Erythroblast (primary cell): ENCODE measurements at places on chromosomes 13 and 19.

DNA sequence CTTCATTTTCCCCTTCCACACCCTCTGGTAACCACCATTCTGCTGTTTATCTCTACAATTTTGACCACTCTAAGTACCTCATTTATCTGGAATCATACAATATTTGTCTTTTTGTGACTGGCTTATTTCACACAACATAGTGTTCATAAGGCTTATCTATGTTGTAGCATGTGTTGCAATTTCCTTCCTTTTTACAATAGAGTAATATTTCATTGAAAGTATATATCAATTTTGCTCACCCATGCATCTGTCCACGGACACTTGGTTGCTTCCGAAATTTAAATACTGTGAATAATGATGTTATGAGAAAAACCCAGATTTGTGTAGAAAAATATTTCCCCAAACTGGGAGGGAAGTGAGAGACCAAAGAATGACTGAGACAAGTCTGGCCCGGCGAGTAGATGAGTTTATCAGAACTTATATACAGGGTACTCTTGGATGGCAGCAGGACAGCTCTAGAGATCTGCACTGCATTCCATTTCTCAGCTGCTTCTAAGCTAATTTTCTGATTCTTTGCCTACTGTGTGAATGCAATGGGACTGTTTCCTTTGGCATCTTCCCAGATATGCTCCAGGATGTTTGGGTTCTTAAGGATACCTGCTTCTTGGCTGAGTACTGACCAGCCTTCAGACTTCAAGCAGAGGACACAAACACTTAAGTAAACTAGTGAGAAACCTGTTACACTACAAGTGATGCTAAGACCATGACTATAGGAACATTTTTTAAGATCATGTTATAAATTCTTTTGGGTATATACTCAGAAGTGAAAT is 834.0 kb upstream of the PCDH9 start:
- no peak for DNase-seq

DNA sequence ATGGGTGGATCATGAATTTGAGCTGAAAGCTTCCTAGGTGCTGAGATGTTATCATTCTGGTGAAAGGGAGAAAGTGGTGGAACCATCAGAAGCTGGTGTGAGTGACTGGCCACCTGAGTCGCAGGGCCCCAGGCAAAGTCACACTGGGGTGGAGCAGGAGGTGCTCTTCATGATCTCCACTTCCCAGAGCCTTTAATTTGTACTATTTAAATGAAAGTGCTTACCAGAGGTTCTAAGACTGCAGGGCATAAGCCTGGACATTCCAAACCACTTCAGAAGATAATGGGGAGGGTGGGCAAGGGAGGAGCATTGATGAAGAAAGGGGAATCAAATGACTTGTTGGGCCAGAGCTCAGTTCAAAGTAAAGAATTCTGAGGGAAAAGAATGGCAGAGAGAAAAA is 156.1 kb downstream of the RGCC start:
- no peak for DNase-seq

DNA sequence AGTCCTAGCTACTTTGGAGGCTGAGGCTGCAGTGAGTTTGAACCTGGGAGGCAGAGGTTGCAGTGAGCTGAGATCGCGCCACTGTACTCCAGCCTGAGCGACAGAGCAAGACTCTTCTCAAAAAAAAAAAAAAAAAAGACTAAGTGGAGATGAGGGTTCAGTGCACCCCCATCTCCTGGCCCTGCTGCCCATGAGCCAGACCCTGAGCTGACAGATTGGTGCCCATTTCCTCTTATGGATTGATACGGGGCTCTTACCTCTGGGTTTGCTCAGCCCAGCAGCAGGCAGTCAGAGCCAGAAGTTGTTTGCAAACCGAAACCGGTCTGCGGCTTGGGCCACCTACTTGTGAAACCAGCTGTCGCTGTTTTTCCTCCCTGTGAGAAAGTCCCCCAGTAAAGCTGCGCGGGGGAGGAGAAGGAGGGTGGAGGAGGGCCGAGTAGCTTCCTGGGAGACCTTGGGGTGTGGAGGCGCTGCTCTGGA is 36.9 kb downstream of the ARRDC2 start:
- DNase-seq: peak; percentile 52

DNA sequence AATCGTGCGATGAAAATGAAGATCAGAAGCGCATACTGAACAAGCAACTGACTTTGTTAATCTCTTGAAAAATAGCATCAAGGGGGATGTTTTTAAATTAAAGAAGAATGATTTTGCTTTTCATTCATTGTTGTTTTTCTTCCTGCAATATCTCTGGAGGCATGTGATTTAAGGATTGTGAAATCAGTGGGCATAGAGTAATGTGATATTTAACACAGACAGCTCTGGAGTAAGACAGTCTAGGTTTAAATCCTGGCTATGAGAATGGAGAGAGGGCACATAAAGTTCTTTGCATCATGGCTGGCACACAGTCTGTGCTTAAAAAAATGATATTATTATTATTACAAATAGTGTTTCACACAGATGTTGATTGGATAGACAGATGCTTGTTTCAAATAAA is 243.1 kb upstream of the NBEA start:
- DNase-seq: no peak

DNA sequence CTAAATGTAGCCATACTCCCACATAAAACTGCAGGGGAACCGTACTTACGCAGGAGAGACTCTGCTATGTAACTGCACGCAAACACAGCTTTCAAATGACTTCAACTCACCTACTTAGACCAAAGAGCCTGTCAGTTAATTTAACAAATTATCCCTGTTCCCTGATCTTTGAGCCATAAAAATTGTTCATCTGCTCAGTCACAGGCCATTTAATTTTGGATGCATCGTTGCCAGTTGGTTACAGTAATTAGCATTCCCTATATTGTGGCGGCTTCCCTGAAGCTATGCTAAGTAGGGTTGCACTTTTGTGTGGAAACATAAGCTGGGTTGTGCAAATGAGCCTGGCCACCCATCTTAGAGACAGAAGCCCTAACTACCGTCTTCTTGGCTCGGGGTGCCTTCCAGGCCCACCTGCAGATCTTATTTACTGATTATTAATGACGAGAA is 21.2 kb upstream of the OBI1 start:
- no peak for DNase-seq

DNA sequence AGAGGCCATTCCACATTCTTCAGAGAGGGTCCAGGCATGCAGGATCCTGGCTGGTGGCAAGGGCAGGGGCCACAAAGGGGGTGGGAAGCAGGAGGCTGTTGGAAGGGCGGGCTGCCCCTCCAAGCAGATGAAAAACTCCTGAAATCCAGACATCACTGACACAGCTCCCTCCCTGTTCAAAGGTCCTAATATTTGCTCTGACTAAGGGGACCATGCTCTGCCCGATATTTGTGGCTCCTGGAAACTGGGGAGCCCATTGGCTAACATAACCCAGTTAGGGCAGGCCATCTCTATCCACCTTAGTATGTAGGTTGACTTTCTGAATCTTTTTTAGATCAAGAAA is 3.3 kb upstream of the CDX2 start:
- DNase-seq: no peak

DNA sequence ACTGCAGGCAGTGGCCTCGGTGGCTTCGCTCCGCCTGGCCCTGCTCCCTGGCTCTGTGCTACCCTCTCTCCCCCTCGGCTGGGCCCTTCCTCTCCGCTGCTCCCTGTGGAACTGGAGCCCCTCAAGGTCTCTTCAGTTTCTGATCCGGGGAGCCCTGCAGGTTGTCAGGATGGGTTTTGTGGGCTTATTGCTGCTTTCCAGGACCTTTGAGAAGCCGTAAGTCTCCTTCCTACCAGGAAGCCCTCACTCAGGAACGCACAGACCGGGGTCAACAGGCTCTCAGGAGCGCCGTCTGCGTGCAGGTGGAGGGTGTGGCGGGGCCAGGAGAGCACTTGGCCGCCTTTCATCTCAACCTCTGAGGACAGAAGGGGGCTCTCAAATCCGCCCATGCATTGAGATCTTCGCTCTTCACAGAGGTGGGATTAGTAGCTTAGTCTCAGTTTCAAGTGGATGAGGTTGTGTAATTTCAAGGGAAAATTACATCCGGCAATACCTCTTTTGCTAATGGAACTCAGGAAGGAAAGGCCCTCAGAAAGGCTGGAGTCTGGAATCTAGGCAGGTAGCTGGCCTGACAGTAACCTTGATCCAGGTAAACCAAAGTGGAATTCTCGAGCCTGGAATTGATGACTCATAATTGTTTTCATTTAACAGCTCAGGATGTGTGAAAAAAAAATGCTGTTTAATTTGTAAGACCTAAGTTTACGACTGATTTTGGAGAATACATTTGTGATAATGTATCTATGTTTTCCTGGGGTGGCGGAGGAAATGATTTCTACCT is 102.0 kb downstream of the ATP11A start:
- no peak for DNase-seq

DNA sequence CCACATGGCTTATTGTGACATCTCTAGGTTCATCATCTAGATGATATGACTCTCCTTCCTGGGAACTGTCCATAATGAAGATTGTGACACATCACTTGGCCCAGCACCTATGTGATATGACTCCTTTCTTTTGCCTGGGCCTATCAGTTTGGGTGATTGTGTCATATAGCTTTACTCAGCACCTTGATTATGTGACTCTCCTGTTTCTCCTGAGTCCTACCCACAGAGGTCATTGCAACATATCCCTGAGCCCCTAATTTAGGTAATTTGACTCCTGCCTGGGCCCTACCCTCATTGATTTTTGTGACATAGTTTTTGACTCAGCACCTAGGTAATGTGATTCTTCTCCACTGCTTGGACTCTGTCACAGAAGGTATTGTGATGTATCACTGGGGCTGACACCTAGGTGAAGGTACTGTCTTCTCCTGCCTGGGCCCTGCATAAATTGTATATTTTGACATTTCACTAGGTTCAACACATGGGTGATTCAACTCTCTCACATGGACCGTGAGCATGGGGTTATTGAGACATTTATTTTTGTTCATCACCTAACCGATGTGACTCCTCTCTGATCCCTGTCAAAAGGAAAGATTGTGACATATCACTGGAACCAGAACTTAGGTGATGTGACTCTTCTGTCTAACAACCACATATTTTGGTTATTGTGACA is 26.2 kb upstream of the ZNF254 start:
- no peak for DNase-seq

GRCh38 chr13:114130837-114131582 is 1.4 kb downstream of the RASA3 start:
- DNase-seq: peak; percentile 63

DNA sequence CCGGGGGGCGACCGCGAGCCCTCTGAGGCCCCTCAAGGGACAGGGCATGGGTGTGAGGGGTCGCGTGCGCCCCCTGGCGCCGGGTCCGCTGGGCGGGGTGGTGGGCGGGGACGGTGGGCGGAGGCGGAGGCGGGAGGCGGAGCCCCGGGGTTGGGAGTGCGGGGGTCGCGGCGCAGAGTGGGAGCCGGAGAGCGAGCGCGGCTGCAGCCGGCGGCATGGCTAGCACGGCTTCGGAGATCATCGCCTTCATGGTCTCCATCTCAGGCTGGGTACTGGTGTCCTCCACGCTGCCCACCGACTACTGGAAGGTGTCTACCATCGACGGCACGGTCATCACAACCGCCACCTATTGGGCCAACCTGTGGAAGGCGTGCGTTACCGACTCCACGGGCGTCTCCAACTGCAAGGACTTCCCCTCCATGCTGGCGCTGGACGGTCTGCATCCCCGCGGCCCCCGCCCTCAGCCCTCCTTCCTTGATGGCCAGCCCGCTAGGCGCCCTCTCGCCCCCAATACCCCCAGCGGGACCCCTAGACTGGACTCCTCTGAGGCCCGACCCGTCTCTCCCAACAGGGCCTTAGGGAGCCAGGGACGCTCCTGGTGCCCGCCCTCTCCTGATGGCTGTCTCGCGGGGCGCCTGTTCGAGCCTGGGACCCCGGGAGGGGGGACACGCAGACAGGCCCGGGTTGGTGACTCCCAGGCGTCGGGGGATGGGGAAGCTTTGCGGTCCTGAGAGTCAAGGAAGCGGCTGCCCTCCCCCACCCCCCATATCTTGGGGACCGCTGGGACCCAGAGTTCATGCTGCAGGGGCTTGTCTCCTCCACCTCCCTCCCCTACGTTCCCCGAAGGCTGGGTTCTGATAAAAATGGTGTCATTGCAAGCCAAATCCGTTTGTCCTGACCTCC is at the start of gene CLDN10:
Gene CLDN10, plus strand, starts transcription at position 182 of the 903 bp plus-strand sequence. Its CDS starts 34 bp downstream, at position 216.
- peak; percentile 25 for DNase-seq

DNA sequence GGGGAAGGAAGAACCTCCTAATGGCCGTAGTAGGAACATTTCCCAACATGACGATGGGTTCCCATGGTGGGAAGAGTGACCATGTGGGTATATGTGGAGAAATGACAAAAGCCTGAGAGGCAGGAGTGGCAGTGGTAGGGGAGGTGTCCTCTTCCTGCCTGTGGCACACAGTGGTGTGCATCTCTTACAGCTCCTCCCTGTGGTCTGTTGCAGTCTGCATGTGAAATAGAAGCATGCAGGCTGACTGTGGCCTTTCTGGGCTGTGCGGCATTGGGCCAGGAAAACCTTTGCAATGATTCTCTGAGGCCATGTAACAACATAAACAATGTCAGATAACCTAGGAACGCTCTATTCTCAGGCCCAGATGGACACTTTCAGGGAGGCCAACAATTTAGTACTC is 84.0 kb downstream of the LACC1 start:
- DNase-seq: no peak

- peak; percentile 56 for DNase-seq
Observed at GRCh38 chr19:47280183-47280797, 5.6 kb downstream of the INAFM1 start.

GRCh38 chr19:49930483-49931011 is 1.2 kb upstream of the NUP62 start:
- DNase-seq: peak; percentile 59

DNA sequence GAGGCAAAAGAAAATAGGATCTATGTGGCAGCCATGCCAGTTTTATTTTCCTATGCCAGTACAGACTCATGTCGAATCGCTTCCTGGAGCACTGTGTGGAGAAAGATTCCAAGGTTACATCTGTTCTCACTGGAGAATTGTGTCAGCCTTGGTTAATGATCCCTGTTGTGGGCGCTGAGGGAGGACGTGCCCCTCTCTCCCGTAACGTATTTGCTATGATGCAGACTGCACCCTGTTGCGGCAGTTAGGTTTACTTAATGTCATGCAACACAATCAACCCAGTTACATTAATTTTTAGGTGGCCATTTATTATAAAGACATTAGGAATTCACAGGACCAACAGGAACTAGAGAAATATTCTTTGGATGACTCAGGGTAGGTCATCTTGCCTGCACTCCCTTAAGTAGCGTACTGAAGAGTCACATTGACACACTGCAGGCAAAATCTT is 892.9 kb downstream of the EFNB2 start:
- no peak for DNase-seq

- DNase-seq: no peak
Observed at GRCh38 chr13:102814025-102814607, 15.2 kb downstream of the BIVM start.
